ENCODE measurements at places on chromosomes 3 and 15.

DNA sequence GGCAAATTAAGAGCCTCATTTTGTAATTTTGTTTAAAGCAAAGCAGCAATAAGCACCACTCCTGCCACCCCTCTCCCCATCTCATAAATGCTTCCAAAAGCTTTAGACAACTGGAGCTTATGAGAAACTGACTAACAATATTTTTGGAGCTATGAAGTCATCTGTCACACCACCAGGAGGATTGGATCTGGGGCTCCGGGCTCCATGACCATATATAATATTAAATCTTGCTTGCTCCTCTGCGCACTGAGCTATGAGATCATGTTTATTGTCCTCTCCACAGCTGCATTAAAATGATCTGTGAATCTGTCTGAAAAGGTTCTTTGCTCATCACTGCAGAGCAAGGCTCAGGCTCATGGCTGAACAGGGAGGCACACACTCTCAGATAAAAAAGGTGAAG, 323.7 kb downstream of the ZNF621 start:
- no peak for DNase-seq

DNA sequence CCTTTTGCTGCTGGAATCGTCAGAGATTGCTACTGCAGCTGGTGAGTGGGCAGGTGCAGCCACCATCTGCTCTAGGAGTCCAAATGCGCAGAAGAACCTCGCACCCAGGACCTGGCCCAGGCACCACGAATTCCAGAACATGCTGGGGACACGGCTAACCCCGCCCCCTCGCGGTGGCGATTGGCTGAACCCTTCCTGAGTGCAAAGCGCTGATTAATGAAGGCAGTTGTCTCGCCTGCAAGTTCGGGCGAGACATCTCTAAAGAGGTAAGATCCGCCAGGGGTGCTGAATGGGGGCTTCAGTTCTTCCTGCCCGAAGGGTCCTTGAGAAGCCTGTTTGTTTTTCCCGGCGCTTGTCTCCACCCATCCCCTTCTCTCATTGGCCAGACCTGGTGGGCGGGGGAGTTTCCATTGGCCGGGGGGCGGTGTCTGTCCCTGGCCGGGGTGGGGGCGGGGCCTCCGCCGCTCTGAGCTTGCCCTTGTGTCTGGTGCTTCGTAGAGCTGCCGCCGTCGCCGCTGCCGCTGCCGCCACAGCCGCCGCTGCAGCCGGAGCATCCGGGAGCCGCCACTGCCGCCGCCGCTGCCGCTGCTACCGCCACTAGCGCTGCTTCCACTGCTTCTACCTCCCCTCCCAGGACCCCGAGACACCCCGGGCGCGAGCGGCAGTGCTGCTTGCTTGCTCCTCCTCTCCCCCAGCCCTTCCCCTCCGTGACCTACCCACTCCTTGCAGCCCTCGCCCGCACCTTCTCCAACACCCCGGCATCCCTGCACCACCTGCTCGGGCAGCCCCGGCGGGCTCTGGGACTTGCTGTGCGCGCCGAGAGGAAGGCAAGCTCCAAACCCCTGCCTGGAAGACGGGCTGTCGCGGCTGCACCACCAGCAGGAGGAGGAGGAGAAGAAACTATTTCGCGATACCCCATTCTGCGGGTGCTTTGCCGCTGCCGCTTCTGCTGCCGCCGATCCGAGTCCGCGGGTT, at the start of gene CADM2:
Gene CADM2 (plus strand): TSS at position 495 of the 975 bp plus-strand sequence.
- peak; percentile 71 for DNase-seq

DNA sequence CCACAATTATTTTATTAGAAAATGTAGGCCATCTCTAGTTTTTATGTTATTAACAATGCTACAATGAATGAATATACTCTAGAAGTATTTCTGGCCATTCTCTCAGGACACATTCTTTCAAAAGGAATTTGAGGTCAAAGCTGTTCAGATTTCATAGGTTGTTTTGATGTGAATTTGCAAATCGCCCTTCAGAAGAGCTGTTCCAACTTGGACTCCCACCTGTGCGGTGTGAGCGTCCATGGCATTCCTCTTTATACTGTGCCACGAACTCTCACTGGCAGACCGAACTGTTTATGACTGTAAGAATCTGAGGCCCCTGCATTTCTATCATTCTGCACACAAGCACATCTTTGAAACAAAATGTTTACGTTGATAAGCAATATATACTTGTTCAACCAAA, 18.6 kb upstream of the SLC24A5 start:
- no peak for DNase-seq

- DNase-seq = no peak
Measured at GRCh38 chr15:41958002-41958420, 14.3 kb downstream of the EHD4 start.

DNA sequence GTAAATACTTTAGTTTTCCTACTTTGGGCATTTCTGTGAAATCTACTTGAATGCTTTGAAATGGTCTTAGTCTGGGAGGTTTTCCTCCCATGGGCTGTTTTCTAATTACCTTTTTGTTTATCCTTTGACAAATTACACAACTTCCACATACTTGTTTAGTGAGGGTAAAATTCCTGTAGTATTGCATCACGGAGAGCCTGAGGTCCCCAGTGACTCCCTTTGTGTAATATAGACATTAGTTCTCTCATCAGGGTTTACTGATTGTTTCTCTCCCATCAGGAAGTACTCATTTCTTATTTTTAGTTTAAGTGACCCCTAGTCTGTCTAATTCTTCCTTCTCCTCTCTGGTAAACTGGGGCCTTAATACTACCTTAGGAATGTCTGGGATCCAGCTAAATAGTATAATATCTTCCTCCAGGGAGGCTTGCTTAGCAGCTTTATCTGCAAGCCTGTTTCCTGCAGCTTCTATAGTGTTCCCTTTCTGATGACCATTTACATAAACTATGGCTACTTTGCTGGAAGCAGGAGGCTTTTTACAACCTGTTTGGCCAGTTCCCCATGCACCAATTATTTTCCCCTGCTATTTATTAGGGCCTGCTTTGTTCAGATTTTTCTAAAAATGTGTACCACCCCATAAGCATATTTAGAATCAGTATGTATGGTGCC, 87.2 kb upstream of the XCR1 start:
- DNase-seq = no peak

DNA sequence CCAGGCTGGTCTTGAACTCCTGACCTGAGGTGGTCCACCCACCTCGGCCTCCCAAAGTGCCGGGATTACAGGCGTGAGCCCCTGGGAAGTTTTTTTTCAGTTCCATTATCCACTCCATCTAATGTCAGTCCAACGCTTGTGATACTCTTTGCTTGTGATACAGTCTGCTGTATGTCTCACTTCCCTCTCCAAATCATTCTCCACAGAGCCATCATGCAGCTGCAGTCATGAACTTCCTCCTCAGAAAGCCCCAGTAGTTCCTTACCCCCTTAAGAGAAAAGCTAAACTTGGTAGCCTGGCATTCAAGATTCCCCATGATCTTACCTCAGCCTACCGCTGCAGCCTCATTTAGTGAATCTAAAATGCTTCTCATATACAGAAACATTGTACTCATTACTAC, 2.3 kb downstream of the ARPC4 start:
- DNase-seq = no peak

GRCh38 chr15:57324944-57325679, 51.2 kb upstream of the CGNL1 start:
- DNase-seq = no peak

GRCh38 chr3:99287876-99288275, 350.5 kb upstream of the COL8A1 start:
- no peak for DNase-seq

- DNase-seq = no peak
Measured at GRCh38 chr3:16865335-16865734, 19.4 kb upstream of the PLCL2 start.

DNA sequence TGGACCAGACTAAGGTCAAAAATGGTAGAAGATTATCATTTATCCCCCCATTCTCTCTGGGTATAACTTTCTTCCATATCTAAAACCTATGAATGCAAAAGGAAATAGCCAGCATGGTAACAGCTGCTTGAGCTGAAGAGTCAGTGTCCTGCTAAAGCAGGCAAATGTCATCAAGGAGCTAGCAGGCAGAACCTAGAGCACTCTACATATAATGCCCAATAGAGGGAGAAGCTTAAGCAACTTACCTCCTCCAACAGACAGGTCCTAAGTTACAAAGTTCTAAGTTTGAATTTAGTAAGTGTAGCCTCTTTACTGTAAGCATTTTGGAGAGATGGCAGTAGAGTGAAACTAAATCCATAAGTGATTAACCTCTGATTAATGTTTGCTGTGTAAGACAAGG, 7.7 kb downstream of the RAF1 start:
- DNase-seq = no peak

- no peak for DNase-seq
Measured at GRCh38 chr3:34294240-34294639, 495.8 kb downstream of the PDCD6IP start.

DNA sequence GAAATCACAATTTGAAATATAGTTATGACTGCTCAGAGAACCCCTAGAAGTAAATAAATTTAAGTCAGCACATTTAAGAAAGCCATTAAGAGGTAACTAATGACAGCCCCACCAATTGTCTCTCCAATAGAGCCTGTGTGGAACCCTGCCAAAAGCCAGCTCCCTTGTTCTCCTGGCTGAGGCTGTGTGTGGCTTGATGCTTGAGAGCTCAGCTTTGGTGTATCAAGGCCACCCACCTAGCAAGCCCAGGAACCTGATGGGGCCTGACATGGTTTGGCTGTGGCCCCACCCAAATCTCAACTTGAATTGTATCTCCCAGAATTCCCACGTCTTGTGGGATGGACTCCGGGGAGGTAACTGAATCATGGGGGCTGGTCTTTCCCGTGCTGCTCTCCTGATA, 106.9 kb downstream of the LRRN1 start:
- DNase-seq = no peak

GRCh38 chr15:26771168-26771567, 1.7 kb downstream of the GABRB3 start:
- DNase-seq = no peak

Measured in small intestine (tissue), 16 donors.